ENCODE measurements at places on chromosomes 13 and 19.

DNA sequence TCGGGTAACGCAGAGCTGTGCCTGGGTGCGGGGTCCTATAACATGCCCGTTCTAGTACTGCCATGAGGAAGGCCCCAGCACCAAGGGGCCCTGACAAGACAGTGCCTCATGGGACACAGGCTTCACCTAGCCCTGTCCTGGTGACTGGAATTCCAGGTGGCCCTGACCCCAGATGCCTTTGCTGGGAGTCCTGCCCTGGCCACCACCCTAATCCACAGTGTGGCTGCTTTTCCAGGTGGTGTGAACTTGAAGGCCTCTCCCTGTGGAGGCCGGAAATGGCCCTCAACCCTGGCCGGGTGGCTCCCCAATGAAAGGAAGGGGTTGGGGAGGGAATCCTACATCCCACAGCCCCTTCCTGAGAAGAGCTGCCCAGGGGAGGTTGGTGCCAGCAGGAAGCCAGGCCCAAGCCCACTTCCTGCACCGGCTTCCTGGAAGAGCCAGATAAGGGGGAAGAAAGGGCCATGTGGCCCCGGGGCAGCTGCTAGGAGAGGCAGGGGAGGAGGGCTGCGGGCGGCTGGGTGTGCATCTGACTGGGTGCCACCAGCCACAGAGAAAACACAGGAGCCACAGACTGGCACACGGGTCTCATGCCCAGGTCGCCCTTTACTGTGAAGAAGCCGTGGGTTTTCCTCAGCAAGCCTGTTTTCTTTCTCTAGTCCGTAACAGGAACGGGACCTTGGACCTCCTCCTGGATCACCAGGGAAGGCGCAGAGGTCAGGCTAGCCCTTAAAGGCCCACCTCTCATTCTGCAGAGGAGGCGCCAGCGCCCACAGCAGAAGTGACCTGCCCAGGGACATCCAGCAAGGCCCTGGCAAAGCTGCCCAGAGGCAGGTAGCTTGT is 4.7 kb downstream of the LSM4 start:
- no peak for DNase-seq

DNA sequence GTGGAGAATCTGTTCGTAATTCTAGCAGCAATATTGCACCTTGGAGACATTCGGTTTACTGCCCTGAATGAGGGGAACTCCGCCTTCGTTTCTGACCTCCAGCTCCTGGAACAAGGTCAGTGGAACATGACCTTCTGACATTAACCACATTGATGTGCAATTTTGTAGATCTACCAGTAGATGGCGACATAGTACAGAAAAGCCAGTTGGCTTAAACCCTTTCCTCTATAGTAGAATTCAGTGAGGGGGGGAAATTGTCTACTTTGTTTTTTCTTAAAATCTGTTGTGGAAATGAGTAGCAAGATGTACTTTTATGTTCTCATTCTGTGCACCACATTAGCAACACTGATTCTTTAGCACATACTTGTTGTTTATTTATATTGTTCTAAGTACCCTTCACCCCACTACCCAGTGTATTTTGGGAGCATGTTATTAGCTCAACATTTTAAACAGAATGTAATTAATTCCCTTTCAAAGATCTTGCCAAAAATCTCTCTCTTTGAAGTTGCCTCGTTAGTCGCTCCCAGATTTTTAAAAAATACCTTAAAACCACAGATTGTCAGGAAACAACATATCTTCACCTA is 332.2 kb downstream of the MYO16 start:
- DNase-seq: peak; percentile 23

DNA sequence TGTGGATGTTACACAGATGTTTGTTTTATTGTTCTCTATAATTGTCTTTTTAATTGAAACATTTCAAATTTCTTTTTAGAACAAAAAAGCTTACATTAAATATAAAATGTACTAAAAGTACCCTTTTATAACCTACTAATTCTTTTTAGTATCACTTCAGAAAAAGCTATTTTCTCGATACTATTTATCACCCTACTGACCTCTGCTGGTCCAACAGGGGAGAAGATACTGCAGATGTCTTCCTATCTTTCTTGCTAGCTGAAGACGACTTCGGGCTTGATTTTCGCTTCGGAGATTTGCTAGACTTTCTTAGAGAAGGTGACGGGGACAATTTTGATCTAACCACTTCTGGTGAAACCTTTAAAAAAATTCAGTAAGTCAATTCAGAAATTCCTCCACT is 42.4 kb downstream of the ZC3H13 start:
- DNase-seq: no peak

DNA sequence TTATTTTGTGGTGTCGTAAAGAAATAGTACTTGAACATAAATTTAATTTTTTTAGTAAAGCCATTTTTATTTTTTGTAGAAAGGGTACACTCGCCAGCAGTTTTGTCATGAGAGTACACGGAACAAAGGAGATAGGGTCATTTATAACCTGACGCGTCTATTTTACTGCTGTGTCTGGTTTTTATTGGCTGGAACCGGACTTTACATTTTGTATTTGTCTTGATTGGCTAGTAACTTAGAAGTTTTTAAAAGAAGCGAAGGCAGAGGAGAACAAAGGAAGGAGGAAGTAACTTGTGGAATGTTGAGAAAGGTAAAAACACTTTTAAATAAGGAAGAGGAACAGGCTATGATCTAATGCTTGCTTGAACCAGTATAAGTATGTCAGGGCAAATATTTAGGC is 43.5 kb downstream of the TRPM4 start:
- no peak for DNase-seq

All from AG08396 (cell line).